ENCODE measurements at places on chromosomes 11 and 22.

DNA sequence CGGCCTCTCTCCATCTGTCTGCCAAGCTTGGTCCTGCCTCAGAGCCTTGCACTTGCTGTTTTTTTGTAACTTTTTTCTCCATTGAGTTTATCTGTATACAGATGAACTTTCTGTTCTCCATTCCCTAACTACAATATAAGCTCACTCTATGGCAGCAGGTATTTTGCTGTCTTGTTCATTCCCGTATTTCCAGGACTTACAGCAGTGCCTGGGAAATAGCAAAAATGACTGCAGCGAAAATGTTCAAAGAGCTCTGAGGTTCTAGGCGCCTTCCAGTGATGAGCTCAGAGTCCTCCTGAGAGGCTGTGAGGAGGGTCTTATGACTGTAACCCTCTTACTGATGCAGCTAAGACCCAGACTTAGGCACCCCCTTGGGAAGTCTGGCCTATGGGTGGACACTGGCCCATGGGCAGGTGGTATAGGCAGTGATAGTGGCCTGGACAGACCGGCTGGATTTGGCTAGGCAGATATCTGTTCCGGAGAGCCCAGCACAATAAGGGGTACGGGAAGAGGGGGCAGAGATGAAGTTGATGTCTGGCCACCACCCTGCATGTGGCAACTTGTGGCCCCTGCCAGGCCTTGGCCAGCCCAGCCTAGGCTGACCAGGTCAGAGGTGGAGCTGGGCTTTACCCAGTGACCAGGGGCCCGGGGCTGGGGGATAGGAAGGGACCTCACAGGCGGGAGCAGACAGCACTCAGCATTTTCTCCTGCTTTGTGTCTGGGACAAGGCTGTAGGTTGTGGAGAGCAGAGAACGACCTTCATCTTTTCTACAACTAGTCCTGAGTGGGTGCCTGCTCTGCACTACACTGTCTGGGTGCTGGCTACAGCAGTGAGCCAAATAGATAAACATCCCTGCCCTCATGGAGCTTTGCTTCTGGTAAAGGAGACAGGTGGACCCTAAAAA lies 4.6 kb downstream of the ATF4 start:
- DNase-seq, result no peak

- no peak for DNase-seq
Measured at GRCh38 chr11:5178046-5178837, 22.2 kb downstream of the OR51V1 start.

DNA sequence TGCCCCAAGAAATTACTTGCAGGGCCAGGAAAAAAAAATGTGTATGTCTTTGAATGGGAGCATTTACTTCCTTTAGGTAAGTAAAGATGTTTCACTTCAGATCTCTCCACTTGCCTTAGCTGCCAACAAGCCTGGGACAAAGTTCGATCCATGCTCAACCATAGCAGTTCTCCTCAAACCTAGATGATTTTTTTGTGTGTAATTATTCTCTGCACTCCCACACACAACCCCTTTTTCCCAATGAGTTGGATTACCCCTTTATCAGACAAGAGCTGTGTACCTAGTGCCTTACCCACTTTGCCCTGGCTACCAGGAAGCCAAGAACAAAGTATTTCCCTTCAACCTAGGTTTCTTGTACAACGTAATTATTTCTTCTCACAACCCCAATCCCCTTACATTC lies 35.6 kb downstream of the TPBGL start:
- no peak for DNase-seq

DNA sequence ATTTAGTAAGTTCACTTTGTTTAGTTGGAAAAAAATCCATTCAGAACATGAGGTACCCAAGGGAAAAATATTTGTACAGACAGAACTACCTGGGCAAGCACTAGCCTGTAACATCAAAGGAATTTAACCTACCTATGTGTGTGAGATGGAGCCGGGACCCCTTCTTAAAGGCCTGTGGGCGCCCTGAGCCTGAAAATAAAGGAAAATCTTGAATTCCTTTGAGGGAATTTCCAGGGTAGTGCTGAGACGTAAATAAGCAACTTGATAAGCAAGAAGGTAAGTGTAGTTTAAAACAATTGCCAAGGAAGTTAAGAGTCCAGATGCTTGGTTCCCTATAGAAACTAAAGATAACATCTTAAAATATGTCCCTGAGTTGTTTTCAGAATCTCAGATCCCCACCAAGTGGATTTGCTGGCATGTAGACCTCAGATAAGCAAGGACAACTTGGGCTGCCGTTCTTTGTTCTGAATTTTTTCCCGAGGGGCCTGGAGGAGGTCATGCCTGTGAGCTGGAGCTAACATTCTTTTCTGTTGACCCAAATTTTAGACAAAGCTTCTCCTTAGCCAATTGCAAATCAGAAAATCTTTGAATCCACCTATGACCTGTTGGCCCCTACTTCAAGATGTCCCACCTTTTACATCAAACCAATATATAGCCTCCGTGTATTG lies 31.0 kb downstream of the MED17 start:
- DNase-seq, result no peak

- no peak for DNase-seq
Measured at GRCh38 chr11:69542314-69543168, 61.1 kb downstream of the LINC01488 start.

DNA sequence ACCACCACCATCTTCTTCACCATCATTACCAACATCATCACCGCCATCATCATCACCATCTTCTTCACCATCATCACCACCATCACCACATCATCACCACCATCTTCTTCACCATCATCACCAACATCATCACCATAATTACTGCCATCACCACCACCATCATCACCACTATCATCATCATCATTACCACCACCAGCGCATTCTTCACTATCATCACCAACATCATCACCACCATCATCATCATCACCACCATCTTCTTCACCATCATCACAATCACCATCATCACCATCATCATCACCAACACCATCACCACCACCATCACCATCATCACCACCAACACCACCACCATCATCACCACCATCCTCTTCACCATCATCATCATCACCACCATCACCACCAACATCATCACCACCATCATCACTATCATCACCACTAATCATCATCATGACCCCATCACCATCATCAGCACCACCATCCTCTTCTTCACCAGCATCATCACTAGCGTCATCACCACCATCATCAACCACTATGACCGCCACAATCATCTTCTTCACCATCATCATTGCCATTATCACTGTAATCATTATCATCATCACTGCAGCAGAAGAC lies 303.8 kb downstream of the CTTN start:
- no peak for DNase-seq

DNA sequence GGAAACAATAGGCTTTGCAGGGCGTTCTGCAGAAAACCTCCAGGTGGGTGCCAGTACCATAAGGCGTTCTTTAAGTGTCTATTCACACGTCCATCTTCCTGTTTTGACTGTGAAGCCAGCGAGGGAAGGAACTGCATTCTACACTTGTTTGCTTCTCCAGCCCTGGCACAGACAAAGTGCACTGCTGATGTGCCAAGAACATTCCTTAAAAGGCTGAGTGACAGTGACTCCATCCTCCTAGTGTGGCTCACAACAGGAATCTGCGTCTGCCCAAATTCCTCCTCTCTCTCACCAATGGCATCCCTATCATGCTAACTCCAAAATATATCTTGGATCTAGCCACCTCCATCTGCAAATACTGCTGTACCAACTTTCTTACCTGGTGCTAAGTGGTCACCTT lies 407.4 kb upstream of the SYN3 start:
- DNase-seq, result no peak
